ENCODE measurements at places on chromosomes 5 and 9.

DNA sequence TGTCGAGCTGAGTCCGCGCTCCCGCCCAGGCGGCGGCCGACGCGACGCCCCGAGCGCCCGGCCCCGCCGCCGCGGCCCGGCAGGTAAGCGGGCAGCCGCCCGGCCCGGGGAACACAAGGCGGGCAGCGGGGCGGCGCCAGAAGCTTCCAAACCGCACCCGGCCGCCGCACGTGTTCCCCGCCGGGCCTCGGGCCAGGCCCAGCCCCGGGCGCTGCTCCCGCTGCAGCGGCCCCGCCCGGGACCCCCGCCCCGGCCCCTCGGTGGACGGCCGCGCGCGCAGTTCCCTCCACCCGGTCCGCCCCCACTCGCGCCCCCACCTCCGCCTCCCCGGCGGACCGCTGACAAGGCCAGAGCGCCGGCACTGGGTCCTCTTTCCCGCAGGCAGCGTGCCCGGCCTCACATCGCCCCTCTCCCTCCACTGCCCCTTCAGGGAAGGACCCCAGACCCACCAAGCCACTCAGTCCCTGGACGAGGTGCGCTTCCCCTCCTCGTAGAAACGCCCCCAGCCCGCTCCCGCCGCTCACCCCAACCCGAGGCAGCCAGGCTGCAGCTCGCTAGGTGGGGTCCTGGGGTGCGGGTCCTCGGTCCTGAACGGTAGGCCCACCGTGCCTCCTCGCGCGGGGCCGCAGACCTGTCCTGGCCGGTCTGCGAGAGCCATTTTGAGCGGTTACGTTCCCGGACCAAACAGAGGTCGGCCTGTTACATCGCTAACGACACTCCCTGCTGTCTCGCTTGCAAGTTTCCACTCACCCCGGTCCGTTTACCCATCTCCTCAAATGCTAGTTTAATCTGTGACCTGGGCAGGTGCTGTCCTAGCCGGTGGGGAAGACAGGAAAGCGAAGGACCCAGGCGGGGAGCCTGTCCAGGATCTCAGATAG lies 475 bp downstream of the WDR5 start:
- H3K27ac ChIP-seq = peak overlapping the region; percentile 36
- no peaks in the 10 kb centered on the region for H3K27me3 ChIP-seq
- peaks cover 10% of the 10 kb centered on the region for H3K4me1 ChIP-seq
- H3K4me3 ChIP-seq = peak overlapping the region; percentile 65
- peak; percentile 62 for DNase-seq
- peaks cover 9% of the 10 kb centered on the region for H3K36me3 ChIP-seq

DNA sequence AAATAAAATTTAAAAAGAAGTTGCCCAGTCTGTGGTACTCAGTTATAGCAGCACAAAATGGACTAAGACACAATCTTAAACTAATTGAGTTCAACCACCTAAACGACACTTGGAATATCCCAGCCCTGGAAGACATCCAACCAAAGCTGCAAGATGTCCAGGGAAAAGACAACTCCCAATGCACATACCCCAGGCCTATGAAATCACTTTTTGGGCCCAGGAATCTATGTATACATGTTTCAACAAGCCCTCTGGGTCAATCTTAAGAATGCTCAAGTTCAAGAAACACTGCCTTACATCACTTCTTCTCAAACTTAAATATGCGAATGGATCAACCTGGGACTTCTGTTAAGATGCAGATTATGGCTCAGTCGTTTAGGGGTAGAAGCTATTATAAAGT lies 148.6 kb downstream of the ELAVL2 start:
- H3K36me3 ChIP-seq = no peaks in the 10 kb centered on the region
- no peaks in the 10 kb centered on the region for H3K4me1 ChIP-seq
- no peak overlapping the region for H3K27ac ChIP-seq
- no peaks in the 10 kb centered on the region for H3K27me3 ChIP-seq

DNA sequence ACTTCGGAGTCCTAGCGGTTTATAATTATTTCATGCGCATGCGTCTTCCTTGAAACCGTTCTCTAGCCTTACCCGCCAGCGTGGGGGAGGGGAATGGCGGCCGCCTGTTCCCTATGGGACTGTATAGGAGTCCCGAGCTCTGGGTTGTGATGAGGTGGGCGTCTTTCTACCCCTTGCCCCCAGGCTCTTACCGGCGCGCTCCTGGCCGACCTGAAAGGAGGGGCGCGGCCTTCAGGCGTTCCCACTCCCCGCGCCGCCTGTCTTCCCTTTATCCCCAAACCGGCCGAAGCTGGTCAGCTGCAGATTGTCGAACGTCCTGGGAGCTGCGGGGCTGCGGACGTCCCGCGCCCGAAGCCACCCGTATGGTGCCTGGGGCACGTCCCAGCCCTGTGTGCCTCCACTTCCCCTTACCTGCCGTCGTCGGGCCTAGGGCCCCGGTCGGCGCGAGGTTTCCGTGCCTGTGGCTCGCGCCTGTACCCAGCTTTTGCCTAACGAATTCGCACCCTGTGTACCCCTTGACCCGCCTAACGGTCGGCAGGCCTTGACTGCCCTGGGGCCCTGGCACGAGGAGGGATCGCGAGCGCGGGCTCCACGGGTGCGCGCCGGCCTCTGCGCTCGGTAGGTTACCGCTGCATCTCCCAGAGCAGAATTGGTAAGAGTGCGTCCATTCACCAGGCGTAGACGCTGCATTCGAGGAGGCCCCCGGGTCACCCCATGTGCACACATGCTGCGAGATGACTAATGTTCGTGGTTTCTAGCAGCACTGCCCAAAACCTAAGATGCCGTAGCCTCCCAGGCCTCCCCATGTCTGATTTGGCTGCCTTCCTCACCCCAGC lies 653 bp upstream of the HNRNPH1 start:
- H3K36me3 ChIP-seq = peaks cover 29% of the 10 kb centered on the region
- peaks cover 33% of the 10 kb centered on the region for H3K4me1 ChIP-seq
- no peak for DNase-seq
- H3K4me3 ChIP-seq = peak overlapping the region; percentile 31
- peak overlapping the region; percentile 97 for H3K27ac ChIP-seq

- H3K27me3 ChIP-seq = no peaks in the 10 kb centered on the region
- no peak for DNase-seq
- no peak overlapping the region for H3K4me3 ChIP-seq
These were observed 30.0 kb upstream of the PCSK1 start for GRCh38 chr5:96463091-96463490.

DNA sequence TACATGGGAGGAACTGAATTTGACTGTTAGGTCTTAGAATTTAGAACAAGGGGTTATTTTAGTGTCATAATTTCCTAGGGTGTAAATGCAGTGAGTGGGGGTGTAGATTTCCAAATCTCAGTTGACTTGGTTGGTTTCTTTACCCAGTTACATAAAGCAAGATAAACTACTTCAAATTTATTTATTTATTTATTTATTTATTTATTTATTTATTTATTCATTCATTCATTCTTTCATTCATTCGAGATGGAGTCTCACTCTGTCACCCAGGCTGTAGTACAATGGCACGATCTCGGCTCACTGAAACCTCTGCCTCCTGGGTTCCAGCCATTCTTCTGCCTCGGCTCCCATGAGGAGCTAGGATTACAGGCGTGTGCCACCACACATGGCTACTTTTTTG lies 200.4 kb downstream of the SLF1 start:
- no peak for DNase-seq
- no peak overlapping the region for H3K4me3 ChIP-seq
- H3K27ac ChIP-seq = no peak overlapping the region
- no peaks in the 10 kb centered on the region for H3K27me3 ChIP-seq
- no peaks in the 10 kb centered on the region for H3K4me1 ChIP-seq

- H3K36me3 ChIP-seq = peaks cover 61% of the 10 kb centered on the region
- peak overlapping the region; percentile 61 for H3K27ac ChIP-seq
- H3K27me3 ChIP-seq = no peaks in the 10 kb centered on the region
- no peaks in the 10 kb centered on the region for H3K4me1 ChIP-seq
- no peak overlapping the region for H3K4me3 ChIP-seq
- peak; percentile 93 for DNase-seq
These were observed 53.9 kb downstream of the CSNK1A1 start for GRCh38 chr5:149497357-149497756.

DNA sequence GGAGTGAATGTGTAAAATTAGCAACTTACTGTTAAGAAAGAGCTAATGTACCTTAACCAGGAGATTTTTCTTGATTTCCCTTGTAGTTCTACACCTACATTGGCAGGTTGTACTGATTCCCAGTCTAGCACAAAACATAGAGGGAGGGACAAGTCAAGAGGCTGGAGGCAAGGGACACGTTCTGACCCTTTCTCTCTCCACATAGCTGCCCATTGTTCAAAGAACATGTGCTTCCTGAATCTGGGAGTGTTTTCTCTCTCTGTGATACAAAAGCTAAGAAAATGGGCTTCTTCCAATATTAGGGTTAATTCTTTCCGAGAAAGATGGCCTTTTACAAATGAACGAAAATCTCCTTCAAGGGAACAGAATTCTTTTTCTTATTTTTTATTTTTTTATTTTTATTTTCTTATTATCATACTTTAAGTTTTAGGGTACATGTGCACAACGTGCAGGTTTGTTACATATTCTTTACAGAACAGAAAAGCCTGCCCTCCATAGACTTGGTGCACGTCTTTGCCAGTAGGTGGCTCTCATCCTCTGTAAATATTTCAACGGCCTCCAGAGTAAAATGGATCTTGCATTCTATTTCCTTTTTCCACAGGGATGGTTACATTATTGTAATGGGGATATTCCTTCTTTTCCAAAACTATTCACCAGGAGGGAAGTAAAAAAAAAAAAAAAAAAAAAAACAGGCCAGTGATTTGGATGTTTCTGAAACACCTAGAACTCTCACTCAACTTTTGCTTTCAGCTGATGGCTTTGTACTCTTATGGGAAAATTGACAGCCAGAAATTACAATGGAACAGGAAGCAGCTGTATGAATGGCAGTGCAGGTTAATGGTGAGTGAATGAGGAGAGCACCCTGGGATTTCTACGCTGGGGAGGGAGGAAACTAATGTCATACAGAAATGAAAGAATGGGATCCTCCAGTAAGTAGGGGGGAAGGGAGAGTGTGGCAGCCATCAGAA lies 13.1 kb upstream of the IFNA5 start:
- no peak overlapping the region for H3K27ac ChIP-seq
- peak; percentile 70 for DNase-seq
- H3K4me3 ChIP-seq = no peak overlapping the region
- no peaks in the 10 kb centered on the region for H3K4me1 ChIP-seq
- no peaks in the 10 kb centered on the region for H3K36me3 ChIP-seq
- H3K27me3 ChIP-seq = peaks cover 5% of the 10 kb centered on the region

GRCh38 chr5:73452215-73452614 lies 3.6 kb upstream of the FOXD1 start:
- DNase-seq = no peak
- H3K27ac ChIP-seq = no peak overlapping the region
- peaks cover 72% of the 10 kb centered on the region for H3K27me3 ChIP-seq
- H3K36me3 ChIP-seq = no peaks in the 10 kb centered on the region
- no peaks in the 10 kb centered on the region for H3K4me1 ChIP-seq
- H3K4me3 ChIP-seq = no peak overlapping the region

DNA sequence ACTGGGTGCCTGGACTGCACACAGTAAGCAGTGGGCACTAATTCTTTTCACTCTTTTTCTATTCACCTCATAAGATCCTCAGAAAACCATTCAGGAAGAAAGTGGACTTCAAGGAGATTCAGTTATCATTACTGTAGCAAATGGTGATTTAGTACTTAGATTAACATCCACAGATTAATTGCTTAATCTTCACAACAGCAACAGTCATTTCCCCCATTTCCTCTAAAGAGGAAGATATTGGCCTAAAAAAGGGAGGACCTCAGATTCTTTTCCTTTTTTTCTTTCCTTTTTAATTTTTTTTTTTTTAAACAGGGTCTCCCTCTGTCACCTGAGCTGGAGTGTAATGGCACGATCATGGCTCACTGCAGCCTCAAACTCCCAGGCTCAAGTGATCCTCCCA lies 64.4 kb downstream of the AUH start:
- H3K27me3 ChIP-seq = no peaks in the 10 kb centered on the region
- no peak overlapping the region for H3K27ac ChIP-seq
- DNase-seq = no peak
- H3K36me3 ChIP-seq = peaks cover 22% of the 10 kb centered on the region
- H3K4me3 ChIP-seq = no peak overlapping the region

GRCh38 chr5:65967288-65968066 lies 41.1 kb downstream of the ERBIN start:
- H3K4me3 ChIP-seq = no peak overlapping the region
- peak overlapping the region; percentile 19 for H3K27ac ChIP-seq

GRCh38 chr9:121168052-121168451 lies 33.6 kb downstream of the RAB14 start:
- no peak overlapping the region for H3K4me3 ChIP-seq
- no peaks in the 10 kb centered on the region for H3K27me3 ChIP-seq
- H3K4me1 ChIP-seq = no peaks in the 10 kb centered on the region
- no peak overlapping the region for H3K27ac ChIP-seq
- peaks cover 19% of the 10 kb centered on the region for H3K36me3 ChIP-seq

Measured in cardiac muscle cell (in vitro differentiated cells and primary cell).